ENCODE measurements at places on chromosomes 2 and 18.

DNA sequence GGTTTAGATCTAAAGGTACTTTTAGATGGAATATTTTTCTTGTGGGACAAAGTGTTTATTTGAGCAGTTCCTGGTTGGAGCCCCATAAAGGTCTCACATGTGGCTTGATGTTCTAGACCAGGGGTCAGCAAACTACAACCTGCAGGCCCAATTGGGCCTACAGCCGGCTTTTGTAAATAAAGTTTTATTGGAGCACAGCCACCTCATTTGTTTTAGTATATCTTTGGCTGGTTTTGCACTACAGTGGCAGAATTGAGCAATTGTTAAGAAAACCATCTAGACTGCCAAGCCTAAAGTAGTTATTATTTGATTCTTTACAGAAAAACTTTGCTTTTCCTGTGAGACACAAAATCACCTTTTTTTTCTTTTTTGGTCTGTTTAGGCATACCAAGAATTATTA is 41.6 kb downstream of the NDC80 start:
- no peak for DNase-seq

- no peak for DNase-seq
These were observed 57.2 kb downstream of the COBLL1 start for GRCh38 chr2:164784376-164784775.

- no peak for DNase-seq
These were observed 16.2 kb upstream of the TMEM178A start for GRCh38 chr2:39649511-39649910.

DNA sequence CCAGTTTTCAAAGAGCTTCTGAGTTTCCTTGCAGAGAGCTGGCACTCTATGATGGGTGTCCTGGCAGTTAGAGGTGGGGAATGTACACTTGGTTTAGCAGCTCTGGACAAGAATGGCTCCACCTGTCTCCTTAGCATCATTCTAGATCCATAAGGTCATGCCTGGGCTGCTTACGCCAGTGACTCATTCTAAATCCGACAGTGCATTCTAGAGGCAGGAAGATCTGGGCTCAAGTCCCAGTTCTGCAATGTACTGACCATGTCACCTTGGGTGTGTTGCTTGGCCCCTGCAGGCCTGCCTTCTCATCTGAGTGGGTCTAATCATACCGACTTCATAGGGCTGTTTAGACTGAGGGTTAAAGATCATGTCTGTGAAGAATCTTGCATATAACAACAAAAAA is 46.5 kb downstream of the PTGR3 start:
- no peak for DNase-seq

DNA sequence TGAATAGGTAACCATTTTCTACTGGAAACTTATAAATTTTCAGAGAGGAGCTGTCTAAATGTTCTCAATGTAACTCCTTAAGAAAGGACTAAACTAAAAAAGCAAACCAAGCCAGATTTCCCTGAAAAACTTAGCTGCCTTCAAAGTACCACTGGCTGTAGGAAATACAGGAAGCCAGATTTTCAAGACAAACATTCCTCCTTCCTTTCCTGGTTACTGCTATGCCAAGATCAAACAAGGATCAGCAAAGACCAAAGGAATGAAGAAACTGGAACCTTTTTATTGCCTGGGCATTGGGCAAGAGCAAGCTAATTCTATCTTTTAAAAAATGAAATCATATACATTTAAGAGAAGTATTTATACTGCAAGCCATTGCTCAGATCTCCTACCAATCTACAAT is 212.7 kb downstream of the DYM start:
- no peak for DNase-seq

- no peak for DNase-seq
These were observed 19.7 kb downstream of the CROCC2 start for GRCh38 chr2:240925568-240926515.

DNA sequence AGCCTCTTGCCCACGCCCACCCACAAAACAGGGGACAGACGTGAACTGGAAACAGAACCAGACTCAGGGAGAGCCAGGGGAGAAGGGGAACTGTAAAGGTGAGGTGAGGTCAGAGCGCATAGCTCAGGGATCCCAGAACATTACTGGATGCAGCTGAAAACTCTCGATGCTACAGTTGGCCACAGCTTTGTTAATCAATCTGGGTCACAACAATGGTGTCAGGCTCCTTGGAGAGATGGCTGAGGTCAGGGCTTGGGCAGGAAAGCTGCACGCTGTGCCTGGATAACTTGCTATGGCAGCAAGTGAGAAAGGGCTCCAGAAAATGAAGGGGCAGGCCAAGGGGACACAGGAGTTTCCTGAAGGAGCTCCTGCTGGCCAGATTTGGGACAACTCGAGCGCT is 263.3 kb downstream of the TFCP2L1 start:
- DNase-seq, result no peak

GRCh38 chr2:172985139-172985892 is 90.3 kb upstream of the MAP3K20 start:
- no peak for DNase-seq

DNA sequence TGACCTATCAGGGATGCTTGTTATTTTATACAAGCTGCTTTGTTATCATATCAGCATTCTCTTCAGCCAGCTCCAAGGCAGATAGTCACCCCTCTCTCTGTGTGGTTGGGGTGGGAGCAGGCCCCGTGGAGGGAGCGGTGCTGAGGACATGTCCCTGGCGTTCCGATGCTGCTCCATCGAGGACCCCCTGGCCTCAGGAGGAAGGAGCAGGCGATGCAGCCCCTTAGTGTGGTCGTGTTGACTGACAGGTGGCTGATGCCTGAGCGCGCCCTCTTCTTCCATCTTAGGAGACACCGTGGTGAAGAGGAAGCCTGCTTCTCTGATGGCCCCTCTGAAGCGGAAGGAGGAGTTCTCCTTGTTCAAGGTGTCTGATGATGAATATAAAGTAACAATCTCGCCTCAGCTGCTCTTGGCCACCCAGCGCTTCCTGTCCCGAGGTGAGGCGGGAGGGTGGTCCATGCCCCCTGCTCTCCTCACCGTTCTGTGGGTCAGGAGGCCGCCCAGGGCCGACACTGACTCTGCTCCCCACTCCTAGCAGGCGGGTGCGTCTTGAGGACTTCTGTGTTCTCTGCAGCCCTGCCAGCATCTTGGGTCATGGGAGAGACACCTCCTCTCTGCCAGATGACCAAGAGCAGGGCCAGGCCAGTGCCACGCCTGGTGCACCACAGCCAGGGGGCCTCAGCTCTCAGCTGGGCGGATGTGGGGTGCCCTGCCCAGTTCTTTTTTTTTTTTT is 10.6 kb downstream of the CNNM3 start:
- no peak for DNase-seq

- no peak for DNase-seq
These were observed 75.8 kb downstream of the UGGT1 start for GRCh38 chr2:128166746-128167353.

- DNase-seq, result no peak
These were observed 32.0 kb downstream of the CENPO start for GRCh38 chr2:24824966-24825882.

DNA sequence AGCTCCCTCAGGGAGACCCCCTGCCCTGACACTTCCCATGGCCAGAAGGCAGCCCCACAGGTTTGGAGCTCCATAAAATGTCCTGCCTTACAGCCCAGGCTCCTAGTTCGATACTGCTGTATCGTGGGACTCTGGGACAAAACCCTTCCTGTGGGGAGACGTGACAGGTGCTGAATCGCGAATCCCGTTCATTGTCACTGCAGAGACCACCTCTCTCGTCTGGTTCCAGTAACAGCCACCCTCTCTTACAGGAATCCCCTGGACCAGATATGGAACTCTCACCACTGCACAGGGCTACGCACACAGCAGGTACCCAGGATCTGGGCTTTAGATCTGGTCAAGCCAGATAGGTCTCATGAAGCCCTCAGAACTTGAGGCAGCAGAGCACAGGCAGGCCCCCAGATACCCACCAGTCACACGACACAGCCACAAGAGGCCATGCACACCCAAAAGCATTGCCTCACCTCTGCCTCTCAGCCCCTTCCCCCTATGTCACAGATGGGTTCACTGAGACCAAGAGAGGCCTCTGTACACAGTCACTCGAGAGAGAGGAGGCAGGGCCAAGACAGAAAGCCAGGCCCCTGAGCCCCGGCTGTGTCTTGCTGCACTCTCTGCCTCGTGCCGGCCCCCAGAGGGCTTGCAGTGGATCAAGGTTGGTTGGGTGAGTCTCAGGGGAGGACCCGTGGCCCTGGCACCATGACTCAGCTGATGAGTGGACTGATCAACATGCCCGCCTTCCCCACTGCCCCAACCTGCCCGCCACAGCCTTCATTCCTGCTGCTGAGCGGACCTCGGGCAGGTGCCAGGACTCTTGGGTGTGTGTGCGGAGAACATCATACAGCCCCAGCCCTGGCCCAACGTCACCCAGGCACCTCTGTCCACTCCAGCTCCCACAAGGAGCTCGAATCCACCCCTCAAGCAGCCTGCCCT is 7.6 kb downstream of the SDC1 start:
- DNase-seq, result no peak

- DNase-seq, result no peak
These were observed 15.8 kb downstream of the BIN1 start for GRCh38 chr2:127091148-127091547.

- no peak for DNase-seq
These were observed 57.5 kb upstream of the TMEM178A start for GRCh38 chr2:39608263-39608575.

DNA sequence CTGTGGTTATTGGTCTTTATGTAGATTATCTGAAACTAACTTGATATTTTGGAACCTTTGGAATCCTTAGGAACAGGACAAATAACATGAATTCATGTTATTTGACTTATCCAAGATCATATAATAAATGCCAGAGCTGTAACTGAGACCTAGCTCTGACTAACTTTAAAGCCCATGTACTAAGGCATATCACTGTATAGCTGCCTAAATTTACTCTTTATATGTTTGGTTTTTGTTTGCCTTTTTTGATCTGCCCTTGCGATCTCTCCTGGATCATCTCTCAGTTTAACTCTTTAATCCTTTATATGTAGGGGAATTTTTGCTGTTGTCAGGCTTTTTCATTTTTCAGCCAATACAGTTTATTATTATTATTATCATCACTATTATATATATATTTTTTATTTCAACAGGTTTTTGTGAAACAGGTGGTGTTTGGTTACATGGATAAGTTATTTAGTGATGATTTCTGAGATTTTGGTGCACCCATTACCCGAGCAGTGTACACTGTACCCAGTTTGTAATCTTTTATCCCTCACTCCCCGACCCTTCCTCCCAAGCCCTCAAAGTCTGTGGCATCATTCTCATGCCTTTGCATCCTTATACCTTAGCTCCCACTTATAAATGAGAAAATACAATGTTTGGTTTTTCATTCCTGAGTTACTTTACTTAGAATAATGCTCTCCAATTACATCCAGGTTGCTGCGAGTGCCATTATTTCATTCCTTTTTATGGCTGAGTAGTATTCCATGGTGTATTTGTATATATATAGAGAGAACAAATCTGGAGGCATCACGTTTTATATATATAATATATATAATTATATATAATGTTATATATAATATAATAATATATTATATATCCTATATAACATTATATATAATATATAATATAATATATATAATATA is 48.9 kb downstream of the APLF start:
- DNase-seq, result no peak

DNA sequence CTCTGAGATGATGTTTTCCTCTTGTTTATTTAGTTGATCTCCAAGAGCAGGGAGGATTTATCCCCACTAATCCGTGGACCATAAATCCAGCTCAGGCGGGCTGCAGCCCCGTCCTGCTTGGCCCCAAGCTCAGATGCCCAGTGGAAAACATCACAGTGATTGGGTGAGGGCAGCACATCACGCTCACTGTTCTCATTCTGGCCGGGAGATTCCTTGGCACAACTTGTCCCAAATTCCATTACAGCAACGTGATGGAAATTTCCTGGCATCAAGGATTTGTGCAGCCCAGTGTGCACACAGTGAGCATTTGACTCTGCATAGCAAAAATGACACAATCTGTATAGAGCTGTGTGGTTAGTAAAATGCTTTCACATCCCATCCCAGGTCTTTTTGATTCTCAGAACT is 96.8 kb downstream of the VAPA start:
- DNase-seq, result no peak

GRCh38 chr18:80187956-80188642 is 59.2 kb downstream of the PARD6G start:
- no peak for DNase-seq

DNA sequence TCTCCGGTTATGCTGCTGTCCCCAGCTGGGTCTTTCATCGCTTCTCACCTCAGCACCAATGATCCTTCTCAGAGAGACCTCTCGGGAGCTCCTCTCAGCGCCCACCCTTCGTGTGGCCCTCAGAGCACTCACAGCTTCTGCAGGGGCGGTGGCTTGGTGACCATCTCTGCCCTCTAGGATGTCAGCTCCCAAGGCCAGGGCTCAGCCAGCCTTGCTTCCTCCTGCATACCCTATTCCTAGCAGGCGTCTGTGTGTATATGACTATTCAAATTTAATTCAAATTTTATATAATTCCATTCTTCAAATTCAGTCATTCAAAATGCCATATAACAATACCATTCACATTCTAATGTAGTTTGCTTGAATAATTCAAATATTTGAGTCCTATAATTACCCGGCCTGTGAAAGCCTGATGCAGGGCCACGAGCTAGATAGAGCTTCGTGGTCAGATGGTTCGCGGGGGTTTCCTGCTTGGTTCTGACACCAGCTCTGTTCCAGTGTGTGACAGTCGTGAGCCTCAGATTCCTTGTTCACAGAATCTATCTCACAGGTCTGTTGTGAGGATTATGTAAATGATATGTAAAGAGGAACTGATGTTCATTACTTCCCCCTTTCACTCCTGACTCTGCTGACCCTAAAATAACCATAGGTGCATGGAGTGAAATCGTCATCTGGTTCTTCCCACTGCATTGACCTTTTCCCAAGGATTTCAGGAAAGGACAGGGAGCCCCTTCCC is 94.0 kb upstream of the CNGA3 start:
- no peak for DNase-seq

GRCh38 chr18:25350489-25351251 is 1.3 kb downstream of the ZNF521 start:
- no peak for DNase-seq

DNA sequence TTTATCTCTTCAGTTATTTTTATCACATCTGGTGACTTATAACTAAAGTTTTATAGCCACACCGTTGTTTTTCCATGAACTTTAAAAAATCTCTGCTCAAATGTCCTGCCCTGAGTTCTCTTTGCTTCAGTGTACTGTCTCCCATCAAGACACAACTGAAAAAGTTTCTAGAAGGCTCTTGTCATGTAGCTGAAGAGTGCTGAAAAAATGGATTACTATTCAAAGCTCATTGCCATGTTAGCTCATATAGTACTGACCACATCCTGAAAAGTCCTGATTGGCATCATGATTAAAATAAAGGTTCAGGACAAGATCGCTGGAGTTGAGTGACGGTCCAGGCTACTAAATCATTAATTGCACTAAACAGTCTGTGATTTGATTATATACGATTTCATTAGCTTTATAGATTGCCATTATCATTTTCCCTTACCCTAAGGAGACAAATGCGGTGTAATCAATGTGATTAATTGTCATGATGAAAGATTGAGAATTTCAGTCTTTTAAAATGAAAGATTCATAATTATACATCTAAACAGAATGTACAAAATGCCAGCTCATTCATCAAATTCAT is 62.2 kb downstream of the MFSD6 start:
- no peak for DNase-seq
